ENCODE measurements at places on chromosomes 2 and 18.

DNA sequence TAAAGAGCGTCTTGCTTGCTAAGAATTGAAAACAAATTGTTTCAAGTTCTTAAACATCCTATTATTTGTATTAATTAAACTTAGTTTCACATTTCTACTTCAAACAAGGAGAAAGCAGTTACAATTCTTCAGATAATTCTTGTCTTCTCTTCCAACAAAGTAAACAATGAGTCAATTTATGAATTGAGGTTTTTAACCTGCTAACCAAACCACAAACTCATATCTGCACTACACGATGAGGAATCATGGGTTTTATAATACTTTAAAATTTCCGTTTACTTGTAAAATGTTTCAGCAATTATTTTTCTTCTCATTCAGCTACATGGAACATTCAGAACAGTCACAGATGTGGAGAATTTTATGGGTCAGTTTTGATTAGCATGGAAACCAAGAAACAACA, 114.2 kb downstream of the SPIRE1 start:
- DNase-seq: no peak

- DNase-seq: no peak
Observed at GRCh38 chr2:218252509-218253231, 8.1 kb upstream of the GPBAR1 start.

DNA sequence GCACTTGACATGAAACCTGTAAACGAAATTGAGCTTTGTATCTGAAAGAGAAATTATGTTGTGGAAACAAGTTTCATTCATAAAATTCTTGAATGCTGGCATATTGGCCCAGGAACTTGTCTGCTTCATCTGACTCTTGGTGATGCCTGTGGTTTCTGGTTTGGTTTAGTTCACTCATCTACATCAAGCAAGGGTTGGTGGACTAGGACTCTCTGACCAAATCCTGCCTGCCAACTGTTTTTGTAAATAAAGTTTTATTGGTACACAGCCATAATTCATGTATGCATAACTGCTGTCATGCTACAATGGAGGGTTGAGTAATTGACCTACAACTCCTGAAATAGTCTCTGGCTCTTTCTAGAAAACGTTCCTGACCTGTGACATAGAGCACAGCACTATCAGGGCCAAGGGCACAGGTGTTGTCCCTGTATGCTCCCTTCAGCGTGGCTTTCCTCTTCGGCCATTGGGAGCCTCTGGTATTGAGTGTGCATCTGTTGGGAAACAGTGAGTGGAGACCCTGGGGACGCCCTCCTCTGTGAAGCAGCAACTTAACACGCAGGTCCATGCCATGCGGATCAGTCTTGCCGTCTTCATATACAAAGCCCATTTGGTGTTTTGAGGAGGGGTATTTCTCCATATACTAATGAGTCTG, 226.3 kb downstream of the SH3RF3 start:
- no peak for DNase-seq

DNA sequence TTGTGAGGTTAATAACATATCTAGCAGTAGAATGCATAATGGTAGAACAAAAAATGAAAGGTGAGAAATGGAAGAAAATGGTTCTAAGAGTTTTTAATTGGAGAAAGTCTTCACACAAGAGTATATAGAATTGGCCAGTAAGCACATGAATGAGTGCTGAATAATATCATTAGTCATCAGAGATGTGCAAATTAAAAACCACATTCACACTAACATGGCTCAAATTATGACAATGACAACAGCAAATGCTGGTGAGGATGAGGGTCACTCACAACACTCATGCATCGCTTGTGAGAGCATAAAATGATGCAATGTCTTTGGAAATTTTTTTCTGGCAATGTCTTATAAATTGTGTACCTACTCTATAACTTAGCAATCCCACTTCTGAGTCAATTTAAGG, 1355.4 kb upstream of the ACVR2A start:
- DNase-seq: peak; percentile 55

GRCh38 chr2:46042207-46042637, 255.0 kb upstream of the EPAS1 start:
- no peak for DNase-seq

GRCh38 chr2:123723706-123724105, 301.4 kb upstream of the CNTNAP5 start:
- DNase-seq: no peak

DNA sequence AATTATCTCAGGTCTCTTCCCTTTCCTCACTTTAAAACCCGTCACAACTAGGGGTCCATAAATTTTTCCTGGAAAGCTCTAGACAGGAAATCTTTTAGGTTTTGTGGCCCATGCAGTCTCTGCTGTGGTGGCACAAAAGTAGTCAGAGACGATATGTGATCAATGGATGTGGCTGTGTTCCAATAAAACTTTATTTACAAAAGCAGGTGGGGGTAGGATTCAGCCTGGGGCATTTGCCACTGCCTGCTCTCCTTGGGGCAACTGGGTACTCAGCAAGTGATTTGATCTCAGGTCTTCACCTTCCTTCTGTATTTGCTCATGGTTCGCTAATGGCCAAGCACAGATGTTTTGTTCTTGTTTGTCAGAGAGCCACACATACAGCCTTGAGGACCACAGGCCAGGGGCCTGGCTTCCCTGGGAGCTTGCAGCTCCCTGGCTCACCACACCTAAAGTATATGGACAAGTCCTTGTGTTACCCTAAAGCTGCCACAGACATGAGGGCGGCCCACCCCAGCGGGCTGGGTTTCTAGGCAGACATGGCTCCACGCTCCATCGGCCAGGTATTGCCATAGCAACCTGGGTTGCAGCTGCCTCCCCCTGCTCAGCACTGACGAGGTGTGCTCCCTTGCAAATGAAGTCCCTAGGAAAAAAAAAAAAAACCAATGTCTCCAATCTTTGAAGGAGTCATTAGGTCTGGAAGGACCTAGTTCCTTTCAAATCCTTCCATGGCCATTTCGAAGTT, 89.7 kb upstream of the YWHAQ start:
- no peak for DNase-seq

DNA sequence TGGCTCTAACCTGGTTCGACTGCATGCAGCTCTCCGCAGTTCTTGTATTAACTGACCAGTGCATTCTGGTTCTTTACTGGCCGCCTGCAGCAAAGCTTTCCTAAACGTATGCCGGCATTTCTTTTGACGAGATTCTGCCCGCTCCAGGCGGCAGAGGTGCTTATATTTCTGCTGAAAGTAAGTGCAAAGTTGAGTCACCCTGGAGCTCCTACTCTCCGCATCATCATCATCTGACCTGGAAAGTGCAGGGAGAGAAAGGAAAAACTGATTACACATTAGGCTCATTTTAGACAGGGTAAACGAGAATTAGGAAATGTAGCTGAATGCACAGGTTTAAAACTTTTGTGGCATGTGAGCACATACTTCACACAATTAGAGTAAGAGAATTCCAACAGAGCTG, 57.9 kb downstream of the INO80D start:
- no peak for DNase-seq

DNA sequence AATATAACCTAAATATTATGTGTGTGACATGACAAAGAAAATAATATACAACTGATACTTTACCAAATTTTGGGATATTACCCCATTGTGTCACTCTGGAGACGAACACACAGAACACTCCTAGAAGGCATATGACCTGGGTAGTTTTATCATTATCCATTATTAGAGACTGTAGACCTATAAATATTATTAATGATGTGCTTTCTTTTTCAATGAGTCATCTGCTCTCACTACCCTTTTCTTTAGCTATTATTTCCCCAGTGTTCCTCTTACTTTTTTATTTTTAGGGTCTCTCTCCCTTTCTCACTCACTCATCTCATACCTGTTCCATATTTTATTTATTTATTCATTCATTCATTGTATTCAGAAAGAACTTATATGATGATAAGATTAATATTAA, 143.3 kb upstream of the ITGA4 start:
- DNase-seq: no peak

GRCh38 chr2:236702657-236703372, 133.2 kb downstream of the ACKR3 start:
- DNase-seq: no peak

GRCh38 chr2:98608962-98609604, 694 bp downstream of the UNC50 start:
- DNase-seq: peak; percentile 7

DNA sequence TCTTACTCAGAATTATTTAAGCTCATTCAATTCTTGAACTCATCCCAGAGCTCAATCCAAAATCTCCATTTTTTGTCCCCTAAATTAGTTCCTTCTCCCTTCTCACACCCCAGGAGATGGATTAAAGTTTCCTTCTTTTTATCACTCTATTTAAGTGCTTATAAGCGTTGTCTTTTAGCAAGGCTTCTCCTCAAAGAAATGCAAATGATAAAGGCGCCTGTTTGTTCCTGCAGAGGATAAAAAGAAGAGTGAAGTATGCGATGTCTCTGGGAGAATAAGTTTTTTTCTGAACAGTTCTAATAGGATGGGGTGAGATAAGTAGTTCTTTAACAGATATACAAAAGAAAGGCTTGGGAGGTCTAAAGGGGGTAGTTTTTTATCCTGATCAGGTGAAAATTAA, 303.3 kb downstream of the CNTNAP5 start:
- no peak for DNase-seq

- DNase-seq: no peak
Observed at GRCh38 chr2:218736531-218736930, 25.9 kb downstream of the TTLL4 start.

GRCh38 chr2:73899801-73900336, 7.1 kb downstream of the ACTG2 start:
- DNase-seq: no peak

GRCh38 chr2:180364719-180365118, 357.6 kb upstream of the CWC22 start:
- DNase-seq: no peak

DNA sequence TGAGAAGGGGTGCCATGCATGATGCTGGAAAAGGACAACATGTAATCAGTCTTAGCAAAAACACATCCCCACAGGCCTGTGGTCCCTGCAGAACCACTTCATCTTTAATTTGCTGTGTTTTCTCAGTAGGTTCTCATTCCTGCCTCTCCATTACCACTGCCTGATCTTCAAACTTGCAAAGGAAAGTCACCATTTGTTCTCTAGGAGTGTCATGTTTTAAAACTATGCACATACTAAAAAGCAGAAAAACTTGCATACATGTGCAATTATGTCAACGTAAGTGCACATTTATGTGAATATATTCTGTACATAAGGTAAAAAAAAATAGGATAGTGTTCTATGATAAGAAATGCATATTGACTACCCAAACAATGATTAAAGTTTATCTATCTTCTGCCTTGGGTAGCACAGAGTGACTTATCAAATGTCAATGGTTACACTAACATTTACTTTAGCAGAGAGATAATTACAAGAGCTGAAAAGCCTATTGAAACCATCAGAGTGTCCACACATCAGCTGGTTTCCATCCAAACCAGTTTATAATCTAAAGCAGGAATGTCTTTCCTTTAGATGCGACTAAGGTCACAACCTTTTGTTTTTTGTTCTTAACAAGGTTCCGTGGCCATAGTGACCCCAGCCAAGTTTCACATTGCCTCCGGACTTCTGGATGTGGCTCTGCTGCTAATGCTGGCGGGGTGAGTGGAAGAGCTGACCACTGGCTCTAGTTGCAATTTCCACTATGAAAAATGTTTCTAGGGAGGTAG, 58.7 kb upstream of the RMDN2 start:
- no peak for DNase-seq

DNA sequence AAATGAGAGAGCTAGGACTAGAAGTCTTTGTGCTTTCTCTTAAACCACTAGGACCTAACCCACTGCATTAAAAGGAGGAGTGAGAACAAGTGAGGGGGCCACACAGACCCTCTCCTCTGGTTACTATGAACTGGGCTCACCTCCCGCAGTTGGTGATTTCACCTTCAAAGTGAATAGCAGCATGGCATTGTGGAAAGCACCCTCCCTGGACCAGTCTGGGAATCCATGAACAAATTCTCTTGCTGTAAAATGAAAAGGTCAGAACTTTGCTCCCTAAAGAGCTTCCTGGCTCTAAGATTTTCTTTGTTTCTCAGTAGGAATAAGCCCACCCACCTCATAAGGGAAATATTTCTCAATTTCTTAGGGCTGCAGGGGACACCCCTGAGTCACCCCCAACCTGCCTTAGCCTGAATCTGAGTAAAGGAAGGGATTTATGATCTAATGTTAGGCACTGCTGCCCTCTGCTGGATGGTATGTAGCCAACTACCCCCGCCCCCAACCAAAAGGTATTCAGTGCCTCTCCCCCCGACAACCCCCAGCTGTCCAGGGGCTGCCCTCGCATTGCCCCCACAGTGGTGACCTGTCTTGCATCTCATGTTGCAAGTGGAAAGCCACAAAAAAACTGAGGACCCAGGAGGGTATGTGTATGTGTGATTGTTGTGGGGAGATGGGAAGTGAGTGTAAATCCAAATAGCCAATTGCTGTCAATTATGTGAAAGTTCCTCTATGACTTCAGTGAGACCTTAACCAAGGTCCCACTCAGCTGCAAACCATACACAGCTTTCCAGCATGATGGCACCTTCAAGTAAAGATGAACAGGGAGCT, 230.9 kb upstream of the SLC14A2 start:
- DNase-seq: peak; percentile 22

GRCh38 chr2:128455721-128456050, 137.0 kb upstream of the HS6ST1 start:
- no peak for DNase-seq

DNA sequence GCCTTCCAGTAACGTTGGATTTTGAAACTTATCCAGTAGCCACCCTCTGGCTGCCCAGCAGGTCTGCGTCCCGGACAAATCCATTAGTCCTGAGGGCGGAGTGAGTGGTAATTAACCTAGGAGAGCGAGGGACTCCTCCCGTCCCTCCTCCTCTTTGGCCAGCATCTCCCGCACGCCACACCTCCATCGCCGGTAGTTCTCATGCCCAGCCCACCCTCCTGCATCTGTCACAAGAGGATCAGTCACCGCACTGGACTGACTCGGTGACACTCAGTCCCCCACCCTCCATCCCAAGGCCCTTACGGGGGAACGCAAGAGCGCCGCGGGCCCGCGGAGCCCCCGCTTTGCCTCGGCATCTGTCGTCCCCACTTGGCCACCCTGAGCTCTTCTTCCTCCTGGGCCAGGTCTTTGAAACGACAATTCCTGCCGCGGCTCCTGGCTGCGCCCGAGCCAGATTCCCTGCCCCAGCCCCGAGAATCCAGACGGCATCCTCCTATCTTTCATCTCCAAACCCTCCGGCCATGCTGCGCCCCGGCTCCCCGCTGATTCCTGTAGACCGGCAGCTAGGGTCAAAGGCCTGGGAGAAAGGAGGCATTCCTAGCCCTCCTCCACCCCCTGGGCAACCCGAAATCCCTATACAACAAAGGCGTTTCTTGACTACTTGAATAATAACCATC, 77.5 kb downstream of the EIF2AK3 start:
- no peak for DNase-seq

GRCh38 chr2:100520224-100520623, 42.6 kb upstream of the PDCL3 start:
- DNase-seq: no peak

GRCh38 chr2:221442128-221442527, 130.0 kb downstream of the EPHA4 start:
- DNase-seq: no peak

GRCh38 chr2:48124592-48124991, 218.3 kb upstream of the FBXO11 start:
- DNase-seq: no peak

GRCh38 chr18:32242395-32242794, 52.6 kb downstream of the MEP1B start:
- DNase-seq: no peak
